ENCODE measurements at places on chromosomes 2 and 18. TPM values are rescaled to one million over a fixed set of nuclear protein-coding genes. Genes with fewer than 3 reads are reported as not detected.

GRCh38 chr2:1647417-1648240 lies 96.7 kb downstream of the PXDN start:
- DNase-seq = no peak

DNA sequence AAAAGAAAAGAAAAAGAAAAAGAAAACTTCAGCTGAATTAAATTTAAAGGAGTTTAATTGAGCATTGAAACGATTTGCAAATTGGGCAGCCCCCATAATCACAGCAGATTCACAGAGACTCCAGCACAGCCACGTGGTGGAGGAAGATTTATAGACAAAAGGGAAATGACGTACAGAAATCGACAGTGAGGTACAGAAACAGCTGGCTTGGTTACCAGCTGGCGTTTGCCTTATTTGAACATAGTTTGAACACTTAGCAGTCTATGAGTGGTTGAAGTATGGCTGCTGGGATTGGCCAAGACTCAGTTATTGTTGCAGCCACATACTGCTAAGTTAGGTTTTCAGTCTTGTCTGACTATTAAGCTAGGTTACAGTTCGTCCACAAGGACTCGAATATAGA lies 312.2 kb upstream of the SLC14A2 start:
- no peak for DNase-seq

DNA sequence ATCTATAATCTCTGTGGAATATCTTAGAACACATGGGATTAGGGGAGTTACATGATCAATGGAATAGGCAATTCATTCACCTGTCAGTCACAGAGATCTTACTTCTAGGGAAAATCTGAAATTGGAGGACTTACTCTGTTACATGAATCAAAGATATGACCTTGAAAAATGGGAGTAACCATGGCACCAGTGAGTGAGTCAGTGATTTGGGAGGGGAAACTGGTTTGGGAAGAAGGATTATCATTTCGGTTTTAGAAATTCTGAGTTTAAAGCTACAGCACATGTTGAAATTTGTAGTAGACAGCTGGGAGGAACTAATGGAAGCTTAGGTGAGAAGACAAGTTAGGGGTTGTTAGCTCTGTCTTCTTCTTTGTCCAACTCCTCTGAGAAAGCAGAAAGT lies 153.7 kb downstream of the CAMKMT start:
- DNase-seq = no peak

DNA sequence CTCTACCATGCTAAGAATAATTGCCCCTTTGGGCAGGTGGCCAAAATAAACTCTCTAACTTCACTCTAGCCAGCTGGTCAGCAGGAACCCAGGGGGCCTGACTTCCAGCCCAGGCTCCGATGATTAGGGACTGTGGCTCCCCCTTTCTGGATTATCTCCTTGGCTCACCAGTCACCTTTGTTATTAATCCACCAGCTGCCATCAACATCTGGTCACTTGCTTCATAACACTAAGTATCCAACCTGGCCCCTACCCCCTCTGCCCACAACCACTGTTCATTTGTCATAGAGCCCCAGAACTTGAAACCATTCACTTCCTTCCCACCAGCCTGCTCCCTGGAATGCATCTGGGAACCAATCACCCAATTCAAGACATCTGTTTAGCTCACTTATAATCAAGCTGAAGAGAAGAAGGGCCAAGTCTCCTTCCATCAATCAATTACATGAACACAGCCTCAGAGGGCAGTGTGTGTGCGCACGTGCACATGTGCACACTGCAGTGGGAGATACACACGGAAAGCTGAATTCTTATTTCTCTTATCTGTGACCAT lies 215.1 kb downstream of the ALK start:
- DNase-seq = no peak

DNA sequence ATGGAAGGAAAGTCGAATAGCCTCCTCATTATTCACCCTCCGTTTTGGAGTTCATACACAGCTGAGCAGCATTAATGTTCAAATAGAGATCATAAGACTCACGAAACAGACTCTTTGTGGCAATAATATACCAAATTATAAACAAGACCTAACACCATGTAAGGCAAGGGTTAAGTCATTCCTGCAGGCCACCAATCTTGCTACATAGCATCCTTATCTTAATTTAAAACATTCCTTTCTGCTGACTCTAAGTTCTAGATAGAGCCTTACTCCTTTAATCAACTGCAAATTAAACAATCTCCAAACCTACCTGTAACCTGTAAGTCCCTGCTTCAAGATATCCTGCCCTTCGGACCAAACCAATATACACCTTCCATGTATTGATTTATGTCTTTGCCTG lies 178.0 kb downstream of the PDE11A start:
- DNase-seq = no peak

- no peak for DNase-seq
Observed at GRCh38 chr2:148300544-148300943, 279.7 kb downstream of the MBD5 start.

DNA sequence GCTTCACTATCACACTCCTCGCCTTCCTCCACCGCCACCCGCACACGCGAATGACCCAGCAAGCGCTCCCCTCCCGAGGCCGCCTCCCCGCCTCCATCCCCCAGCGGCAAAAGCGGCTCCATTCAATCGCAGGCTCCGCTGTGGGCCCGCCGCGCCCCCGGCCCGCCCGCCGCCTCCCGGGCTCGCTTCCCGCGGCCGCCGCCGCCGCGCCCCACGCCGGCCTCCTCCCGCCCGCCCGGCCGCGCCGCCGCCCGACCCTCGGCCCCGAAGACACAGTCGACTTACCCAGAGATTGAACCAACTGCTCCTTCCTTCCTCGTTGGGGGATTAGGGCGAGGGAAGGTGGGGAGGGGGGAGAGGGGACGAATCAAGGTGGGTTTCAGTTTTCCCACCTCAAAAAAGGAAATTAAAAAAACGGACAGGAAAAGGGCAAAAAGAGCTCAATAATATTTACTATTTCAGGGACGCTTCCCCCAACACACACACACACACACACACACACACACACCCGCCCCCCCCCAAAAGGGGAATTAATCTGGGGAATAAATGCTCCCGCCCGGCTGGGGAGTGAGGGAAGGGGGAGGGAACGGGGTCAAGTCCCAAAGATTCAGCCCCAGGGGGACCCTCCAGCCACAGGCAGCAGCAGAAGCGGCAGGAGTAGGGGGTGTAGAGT lies 743 bp downstream of the XPO1 start:
- DNase-seq = peak; percentile 50

- DNase-seq = no peak
Observed at GRCh38 chr2:118464546-118465265, 376.4 kb downstream of the INSIG2 start.

DNA sequence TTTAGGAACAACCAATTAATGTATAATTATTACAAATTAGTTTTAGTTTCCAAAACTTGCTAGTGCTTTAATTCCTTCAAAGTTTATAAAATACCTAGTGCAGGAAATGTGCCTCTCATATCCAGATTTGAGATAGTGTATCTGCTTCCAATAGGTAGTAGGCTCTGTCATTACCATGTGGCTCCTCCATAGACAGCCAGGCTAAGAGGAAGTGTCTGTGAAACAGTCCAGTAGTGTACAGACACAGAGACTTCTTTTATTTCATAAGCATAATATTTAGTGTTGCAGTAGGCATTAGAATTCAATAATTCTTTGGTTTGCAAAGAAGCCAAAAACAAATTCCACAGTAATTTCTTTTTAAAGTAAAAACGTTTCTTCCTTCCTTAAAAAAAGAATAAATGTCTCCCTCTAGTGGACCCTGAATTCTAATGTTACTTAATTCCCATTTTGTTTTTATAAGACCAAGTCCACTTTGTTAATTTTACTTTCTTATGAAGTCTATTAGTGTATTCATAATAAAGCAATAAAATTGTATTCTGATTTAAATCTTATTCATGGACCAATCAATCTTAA lies 101.2 kb downstream of the NEB start:
- no peak for DNase-seq

Gene FAP
- total RNA-seq = not detected

Gene ZNF521
- 238 TPM for total RNA-seq

Gene CKAP2L
- 5.5 TPM for total RNA-seq

Measured in endothelial cell (in vitro differentiated cells).